ENCODE measurements at places on chromosomes 12 and 14.
A peak's percentile ranks its signal among the peaks of the same experiment; 100 is the strongest.

DNA sequence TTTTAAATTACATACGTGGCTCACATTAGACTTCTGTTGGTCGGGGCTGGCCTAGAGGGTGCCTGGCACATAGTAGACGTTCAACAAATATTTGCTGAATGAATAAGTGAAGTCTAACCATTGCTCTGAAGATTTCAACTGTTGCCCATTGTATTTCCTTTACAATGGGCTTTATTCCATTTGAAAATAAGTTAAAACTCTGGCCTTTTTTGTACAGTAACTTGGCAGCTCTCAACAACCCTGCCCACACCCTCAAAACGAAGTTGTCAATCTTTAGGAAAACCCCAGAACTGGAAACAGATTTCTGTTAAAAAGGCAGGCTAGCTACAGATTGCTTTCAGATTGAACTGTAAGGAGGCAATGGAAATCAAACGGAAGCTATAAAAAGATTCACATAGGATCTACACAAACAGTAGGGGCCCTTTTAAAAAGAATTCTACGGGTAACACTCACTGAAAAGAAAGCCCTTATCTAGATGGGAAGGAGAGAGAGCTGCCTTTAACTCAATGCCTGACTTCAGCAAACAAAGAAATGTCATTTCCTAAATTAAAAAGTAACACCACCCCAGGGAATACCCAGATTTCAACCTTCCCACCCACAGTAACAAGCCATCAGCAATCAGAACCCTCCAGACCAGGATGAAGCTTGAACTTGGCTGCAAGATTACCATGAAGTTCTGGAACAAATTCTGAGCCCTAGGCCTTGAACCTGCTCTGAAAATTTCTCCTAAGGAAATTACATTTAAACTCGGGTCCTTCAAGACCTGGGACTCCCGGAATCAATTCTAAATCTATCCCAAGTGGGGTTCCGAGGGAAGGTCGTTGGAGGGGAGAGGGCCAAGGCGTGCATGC, 1.4 kb downstream of the WSB2 start:
- no peaks in the 10 kb centered on the region for H3K27me3 ChIP-seq
- peaks cover 18% of the 10 kb centered on the region for H3K36me3 ChIP-seq
- peak overlapping the region; percentile 89 for H3K4me3 ChIP-seq
- peak overlapping the region; percentile 93 for H3K27ac ChIP-seq
- no peak for DNase-seq
- peaks cover 27% of the 10 kb centered on the region for H3K4me1 ChIP-seq

DNA sequence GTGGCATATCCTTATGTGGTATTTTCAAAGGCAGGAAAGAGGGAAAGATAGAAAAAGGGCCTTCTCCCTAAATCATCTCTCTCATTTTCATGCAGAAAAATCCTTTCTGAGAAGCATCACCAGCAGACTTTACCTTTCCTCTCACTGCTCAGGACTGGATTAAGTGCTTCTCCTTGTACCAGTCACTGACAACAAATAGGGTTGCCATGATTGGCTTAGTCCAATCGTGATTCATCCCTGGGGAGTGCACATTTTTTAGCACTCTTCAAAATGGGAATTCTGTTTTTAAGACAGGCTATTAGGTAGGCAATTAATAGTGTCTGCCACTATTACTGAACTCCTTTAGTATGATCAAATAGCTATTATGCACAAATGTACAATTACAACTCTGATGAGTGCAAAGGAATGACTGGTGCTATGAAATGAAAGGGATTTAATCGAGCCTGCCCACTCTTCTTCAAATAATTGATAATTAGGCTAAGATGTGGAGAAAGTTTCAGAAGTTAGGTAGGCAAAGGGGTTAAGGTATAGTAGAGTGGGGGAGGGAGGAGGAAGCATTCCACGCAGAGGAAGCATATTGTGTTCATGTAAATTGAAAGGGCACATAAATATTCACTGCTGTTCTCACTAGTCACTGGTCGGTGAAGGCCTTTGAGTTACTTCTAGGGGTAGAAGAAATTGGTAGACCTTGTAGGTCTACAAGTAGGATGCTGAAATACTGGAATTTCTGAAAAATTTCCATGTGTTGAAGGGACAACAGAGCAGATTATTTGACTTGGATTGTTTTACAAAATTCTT, 84.0 kb downstream of the MSRB3 start:
- H3K36me3 ChIP-seq, result peaks cover 7% of the 10 kb centered on the region
- no peak overlapping the region for H3K27ac ChIP-seq
- H3K27me3 ChIP-seq, result no peaks in the 10 kb centered on the region
- DNase-seq, result no peak
- peaks cover 7% of the 10 kb centered on the region for H3K4me1 ChIP-seq

DNA sequence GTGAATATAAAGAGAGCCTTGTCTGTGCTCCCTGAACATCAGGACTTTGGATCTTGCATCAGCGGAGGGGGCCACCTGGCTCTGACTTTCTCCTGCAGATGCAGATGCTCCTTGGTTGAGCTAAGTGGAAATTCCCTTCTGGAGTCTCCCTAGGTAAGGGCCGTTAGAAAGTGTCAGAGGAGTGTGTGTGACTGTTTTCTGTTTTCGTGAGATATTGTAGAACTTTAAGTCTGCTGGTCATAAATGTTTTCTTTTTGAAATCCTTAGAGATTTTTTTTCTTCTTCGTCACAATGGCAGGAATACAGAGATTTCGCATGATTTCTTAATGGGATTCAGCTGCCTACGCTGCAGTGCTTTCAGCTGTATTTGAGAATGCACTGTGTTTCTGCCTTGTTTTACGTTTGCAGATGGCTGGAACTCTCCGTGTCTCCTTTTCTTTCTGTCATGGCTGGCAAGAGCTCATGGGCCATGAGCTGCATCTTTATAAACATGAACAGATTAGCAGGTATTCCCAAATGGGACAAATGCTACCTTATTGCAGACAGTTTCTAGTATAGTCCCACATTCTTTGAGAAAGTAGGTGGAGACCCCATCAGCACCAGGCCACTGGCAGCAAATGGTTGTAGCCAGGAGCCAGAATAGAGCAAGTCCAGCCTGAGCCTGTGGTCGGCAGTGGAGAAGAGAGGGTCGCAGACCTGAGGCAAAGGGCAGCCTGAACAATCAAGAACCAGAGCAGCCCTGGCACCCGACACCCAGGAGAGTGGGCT, 76.2 kb upstream of the FRMD6 start:
- no peak overlapping the region for H3K4me3 ChIP-seq
- H3K36me3 ChIP-seq, result peaks cover 47% of the 10 kb centered on the region
- DNase-seq, result no peak
- H3K27ac ChIP-seq, result no peak overlapping the region
- no peaks in the 10 kb centered on the region for H3K27me3 ChIP-seq

DNA sequence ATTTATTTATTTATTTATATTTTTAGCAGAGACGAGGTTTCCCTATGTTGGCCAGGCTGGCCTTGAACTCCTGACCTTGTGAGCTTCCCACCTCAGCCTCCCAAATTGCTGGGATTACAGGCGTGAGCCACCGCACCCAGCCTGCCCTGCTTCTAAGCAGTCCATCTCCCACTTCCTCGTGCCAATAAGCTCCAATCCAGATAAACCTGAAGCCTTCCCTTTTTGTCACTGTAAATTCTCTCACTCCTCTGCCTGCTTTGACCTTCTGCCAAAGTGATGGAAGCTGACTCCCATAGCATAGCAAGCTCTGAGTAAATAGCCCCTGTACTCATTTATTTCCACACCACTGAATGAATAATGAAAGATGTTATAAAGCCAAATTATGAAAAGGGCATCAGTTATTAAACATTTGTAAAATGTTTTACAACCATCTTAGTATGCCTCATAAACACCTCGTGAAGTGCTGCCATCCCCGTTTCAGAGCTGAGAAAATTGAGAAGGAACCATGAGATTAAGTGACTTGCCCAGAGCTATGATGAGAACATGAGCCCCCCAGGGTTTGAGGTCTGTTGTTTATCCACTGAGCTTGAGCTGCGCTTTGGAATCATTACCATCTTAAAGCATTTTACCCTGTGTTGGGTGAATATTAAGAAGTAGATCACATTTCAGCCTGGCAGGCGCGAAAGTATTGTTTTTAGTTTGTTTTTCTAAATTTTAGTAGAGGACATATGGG, 30.4 kb downstream of the MANSC1 start:
- H3K27me3 ChIP-seq, result no peaks in the 10 kb centered on the region
- no peaks in the 10 kb centered on the region for H3K36me3 ChIP-seq
- no peaks in the 10 kb centered on the region for H3K4me1 ChIP-seq
- H3K27ac ChIP-seq, result no peak overlapping the region
- no peak overlapping the region for H3K4me3 ChIP-seq
- no peak for DNase-seq

GRCh38 chr12:63899396-63899795, 54.9 kb downstream of the SRGAP1 start:
- no peak for DNase-seq
- H3K4me1 ChIP-seq, result peaks cover 20% of the 10 kb centered on the region
- no peaks in the 10 kb centered on the region for H3K27me3 ChIP-seq
- no peak overlapping the region for H3K4me3 ChIP-seq

DNA sequence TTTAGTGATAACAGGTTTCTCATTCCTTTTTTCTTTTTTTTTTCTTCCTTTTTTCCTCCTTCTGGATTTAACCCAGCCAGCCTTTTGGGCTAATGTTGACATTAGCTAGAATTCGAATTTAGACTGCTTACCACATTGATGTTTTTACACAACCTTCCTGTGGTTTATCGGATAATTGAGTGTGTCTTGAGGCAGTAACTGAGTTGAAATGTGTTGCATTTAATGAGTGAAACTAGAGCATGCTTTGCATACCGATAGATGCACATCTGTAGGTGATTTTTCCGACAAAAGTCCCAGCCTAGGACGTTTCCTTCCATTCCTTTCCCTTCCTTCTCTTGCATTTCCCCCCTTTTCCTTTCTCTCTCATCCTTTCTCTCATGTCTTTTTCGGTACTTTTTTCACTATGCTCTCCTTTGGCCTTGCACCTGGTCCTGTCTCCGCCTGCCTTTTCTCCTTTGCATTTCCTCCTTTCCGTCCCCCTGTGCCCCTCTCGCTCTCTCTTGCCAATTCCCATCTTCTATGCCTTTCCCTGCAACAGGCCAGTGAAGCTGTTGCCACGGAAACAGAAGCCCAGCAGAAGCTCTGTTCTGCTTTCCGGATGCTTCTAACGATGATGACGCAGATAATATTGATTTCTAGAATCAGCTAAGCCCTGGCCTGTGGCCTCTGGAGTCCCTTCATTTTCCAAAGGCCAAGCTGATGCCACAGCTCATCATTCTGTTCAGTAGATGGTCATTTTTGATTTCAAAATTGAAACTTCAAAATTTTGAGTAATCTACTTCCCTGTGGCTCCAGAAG, 76.1 kb downstream of the SLC25A47 start:
- DNase-seq, result no peak
- H3K27me3 ChIP-seq, result no peaks in the 10 kb centered on the region
- no peak overlapping the region for H3K27ac ChIP-seq
- H3K4me1 ChIP-seq, result peaks cover 4% of the 10 kb centered on the region
- no peak overlapping the region for H3K4me3 ChIP-seq

- H3K4me3 ChIP-seq, result peak overlapping the region; percentile 78
- peaks cover 11% of the 10 kb centered on the region for H3K4me1 ChIP-seq
- H3K27me3 ChIP-seq, result no peaks in the 10 kb centered on the region
- H3K36me3 ChIP-seq, result peaks cover 31% of the 10 kb centered on the region
- peak; percentile 30 for DNase-seq
These were observed 527 bp downstream of the CAMKK2 start for GRCh38 chr12:121295746-121296617.

GRCh38 chr12:65810036-65810435, 14.2 kb upstream of the HMGA2 start:
- peaks cover 23% of the 10 kb centered on the region for H3K4me1 ChIP-seq
- H3K27me3 ChIP-seq, result no peaks in the 10 kb centered on the region
- no peak for DNase-seq
- H3K27ac ChIP-seq, result peak overlapping the region; percentile 27

DNA sequence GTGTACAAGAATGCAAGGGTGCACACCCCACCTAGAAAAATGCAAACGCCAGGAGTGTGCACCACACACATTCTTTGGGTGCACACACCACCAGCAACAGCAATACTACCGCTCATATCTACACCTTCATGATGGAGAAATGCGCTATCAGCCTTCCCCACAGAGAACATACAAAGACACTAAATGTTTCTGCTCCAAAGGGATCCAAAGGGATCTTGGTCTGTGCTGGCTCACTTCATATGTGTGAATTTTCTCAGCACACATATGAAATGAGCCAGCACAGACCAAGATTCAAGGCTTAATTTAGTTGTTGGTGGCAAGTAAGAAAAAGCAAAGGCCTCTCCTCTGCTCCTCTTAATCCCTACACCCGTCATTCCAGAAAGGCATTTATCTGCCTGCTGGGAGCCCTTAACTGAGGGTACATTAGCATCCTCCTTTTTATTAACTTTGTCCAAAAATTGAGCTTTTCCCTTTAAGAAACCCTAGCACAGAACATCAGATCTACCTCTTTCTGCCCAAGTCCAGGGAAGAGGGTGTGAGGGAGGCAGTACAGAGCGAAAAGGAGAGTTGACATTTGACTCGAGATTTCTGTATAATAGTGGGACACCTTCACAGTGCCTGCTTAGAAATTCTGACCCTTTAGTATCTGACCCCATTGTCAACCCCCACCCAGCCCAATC, 8.3 kb downstream of the BMP4 start:
- H3K4me1 ChIP-seq, result peaks cover 14% of the 10 kb centered on the region
- H3K27ac ChIP-seq, result no peak overlapping the region
- H3K4me3 ChIP-seq, result no peak overlapping the region
- no peaks in the 10 kb centered on the region for H3K27me3 ChIP-seq

DNA sequence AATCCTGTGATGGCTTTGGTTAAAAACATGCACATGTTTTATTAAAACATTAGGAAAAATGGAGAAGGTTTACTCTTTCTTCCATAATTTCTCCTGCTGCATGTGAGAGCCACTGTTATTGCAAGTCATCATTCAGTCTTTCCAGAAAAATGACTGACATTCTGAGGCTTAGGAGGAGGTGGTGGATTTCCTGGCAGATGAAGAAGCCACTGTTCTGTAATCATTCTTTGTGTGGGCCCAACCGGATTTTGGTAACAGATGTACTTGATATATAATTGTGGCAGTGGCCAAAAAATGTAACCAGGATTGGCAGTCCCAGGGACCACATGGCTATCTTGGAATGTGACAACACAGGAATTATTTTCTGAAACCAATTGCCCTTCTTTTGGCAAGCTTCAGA, 120.2 kb downstream of the DAAM1 start:
- H3K36me3 ChIP-seq, result peaks cover 7% of the 10 kb centered on the region
- H3K4me1 ChIP-seq, result peaks cover 23% of the 10 kb centered on the region
- H3K27ac ChIP-seq, result peak overlapping the region; percentile 12
- H3K27me3 ChIP-seq, result no peaks in the 10 kb centered on the region
- DNase-seq, result no peak

GRCh38 chr12:24889411-24889810, 59.5 kb downstream of the BCAT1 start:
- H3K27ac ChIP-seq, result no peak overlapping the region
- no peaks in the 10 kb centered on the region for H3K27me3 ChIP-seq
- H3K36me3 ChIP-seq, result peaks cover 5% of the 10 kb centered on the region
- no peaks in the 10 kb centered on the region for H3K4me1 ChIP-seq
- DNase-seq, result no peak

Data from MCF 10A (cell line).